ENCODE measurements at places on chromosomes 2 and 18.
A peak's percentile ranks its signal among the peaks of the same experiment; 100 is the strongest.

DNA sequence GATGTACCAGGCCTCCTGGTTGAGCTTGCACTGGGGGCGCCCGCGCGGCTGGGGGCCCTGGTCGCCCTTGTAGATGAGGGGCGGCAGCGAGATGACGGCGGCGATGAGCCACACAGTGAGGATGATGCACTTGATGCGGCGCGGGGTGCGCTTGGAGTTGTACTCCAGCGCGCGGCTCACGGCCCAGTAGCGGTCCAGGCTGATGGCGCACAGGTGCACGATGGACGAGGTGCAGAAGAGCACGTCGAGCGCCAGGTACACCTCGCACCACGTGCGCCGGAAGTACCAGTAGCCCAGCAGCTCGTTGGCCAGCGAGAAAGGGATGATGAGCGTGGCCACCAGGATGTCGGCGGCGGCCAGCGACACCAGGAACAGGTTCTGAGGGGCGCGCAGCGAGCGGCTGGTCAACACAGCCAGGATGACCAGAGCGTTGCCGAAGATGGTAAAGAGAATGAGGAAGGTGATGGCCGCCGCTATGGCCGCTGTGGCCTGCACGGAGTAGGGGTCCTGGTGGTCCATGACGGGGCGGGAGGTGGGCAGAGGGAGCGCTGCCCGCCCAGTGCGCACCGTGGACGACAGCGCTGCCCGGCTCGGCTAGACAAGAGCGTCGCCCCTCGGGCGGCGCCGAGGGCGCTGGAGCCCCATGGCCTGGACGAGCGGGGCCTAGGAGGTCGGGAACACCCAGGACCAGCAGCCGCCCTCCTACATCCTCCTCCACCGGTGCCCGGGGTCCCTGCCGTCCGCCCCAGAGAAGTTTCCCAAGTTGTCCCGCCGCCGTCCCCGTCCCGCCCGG is 544 bp downstream of the ADRA2B start:
- no peak for DNase-seq

- DNase-seq, result no peak
These were observed 17.9 kb upstream of the ARHGEF4 start for GRCh38 chr2:130818809-130819208.

DNA sequence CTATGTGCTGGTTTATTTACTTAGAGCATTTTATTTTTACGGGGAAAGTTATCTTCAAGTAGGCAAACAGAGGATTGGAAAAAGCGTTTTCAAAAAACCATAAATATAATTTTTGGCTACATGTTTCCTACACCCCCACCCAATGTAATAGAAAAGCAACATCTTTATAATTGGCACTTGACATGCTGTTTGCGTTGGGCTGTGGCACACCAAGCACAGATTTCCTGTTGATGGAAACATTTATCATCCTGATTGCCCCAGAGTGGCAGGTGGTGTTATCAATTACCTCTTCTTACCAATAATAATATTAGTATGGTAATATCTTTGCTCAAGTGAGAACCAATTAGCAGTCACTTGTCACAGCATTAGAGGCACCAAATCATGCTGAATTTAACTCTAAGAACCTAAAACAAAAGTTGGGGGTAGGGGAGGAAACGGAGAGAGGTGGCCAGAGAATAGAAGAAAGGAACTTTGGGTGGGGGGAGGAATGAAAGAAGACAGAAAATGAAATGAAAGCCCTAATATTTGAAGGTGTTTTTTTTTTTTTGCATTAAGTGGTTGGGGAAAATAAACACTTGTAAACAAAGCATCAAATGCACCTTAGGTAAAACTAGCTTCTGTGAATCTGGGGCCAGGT is 3.8 kb upstream of the SALL3 start:
- no peak for DNase-seq

DNA sequence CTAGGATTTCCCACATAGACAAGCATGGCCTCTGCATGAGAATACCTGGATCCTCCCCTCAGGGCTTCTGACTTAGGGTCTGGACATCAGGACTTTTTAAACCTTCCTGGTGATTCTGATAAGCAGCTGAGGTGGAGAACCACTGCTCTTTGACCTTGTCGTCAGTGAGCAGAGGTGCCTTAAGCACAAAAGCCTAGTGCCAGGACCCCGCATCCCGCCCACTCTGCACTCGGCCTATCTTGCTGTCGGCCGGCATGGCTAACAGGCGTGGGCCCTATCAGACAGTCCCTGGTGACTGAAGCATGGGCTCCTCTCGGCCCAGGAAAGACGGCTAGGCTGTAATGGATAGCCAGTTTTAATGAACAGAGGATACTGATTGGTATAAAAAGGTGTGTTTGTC is 6.2 kb downstream of the ANKRD23 start:
- DNase-seq, result no peak

GRCh38 chr18:37487400-37487867 is 78.2 kb downstream of the CELF4 start:
- DNase-seq, result no peak

DNA sequence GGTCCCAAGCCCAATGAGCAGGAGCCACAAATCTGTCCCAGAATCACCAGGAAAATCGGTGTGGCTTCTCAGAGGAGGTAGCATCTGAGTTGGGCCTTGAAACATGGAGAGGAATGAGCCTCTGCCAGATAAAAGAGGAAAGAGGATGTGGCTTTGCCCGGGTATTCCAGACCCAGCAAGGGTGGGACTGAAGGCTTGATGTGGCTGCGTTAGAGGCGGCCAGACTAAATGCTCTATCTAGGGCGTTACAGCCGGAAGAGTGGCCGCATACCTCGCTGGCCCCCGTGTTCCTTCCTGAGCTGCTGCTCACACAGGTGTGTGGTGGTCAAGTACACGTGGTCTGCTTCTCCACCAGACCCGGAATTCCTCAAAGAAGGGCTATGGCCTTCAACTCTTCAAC is 33.9 kb upstream of the POMC start:
- no peak for DNase-seq

DNA sequence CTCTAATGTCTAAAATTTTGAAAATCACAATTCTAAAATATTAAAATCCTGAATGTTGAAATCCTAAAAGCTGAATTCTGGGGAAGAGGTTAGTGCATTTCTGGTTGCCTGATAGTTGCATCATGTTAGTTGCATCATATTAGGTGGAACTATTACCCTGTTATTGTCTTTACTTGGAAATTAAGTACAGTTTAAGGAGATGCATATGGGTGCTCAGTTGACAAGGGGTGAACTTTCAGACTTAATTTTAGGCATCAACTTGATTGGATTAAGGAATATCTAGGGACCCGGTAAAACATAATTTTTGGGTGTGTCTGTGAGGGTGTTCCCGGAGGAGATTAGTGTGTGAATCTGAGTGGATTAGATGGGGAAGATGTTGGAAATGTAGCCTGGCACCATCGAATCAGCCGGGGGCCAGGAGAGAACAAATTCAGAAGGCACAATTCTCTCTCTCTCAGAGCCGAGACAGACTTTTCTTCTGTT is 409.8 kb downstream of the PLCL1 start:
- DNase-seq, result no peak

DNA sequence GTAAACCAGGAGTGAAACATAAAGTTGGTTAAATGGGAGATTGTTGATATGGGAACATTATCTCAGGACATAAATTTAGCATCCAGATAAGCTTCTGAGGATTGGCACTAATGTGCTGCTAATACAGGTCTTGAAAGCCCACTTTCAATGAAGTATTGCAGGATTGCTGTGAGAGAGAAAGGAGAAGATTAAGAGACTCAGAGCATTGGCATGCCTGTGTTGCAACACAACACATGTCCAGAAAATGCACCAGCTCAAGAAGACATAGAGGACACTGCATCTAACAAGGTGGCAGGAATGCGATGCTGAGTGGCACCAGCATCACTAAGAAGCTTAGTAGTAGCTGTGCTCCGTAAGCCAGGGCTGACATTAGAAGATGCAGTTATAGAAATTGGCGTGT is 728.9 kb downstream of the SUCLG1 start:
- peak; percentile 19 for DNase-seq

DNA sequence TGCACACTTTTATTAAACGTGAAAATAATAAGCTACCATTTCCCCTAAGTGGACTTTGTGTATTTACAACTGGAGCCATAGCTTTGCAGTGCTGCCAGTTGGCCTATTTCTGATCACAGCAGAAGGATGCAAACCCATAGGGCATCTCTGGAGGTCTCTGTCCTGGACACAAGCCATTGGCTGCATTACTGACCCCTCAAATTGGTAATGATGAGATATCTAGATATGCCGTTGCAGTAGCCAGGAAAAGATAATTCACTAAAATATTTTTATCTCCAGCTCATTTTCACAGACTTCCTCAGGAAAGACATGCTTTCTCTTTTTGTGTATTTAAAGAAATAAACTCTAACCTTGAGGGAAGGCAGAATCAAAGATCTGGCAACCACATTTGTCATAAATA is 182.5 kb downstream of the TDRD15 start:
- no peak for DNase-seq

DNA sequence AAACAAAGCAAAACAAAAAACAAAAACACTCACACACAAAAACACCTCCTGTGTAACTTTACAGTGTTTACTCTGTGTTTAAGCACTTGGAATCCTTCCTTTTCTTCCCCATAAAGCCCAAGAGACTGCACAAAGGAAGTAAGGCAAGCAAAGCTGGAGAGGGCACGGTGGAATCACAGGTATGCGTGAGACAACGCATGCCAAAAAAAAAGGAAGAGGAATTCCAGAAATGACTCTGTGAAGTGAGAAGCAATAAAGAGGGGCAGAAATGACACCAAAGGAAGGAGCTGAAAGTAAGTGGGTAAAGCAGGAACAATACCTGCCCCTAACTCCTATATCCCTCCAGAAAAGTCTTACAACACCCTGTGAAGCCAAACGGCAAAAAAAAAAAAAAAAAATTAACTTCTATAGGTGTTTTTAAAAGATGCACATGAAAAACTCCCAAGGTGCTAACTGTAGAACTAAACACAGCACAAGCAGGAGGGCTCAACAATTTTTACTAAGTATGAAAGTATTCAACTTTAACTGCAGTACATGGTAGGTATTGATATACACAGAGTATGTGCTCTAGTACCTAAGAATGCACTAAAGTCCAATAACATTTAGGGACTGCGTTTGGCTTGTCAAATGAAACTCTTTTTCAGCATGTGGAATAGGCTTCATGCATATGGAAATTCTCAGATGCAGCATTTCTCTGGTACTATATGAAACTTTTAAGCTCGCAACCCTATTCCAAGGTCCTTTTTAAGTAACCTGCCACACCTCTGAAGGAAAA is 9.1 kb downstream of the RND3 start:
- peak; percentile 68 for DNase-seq

DNA sequence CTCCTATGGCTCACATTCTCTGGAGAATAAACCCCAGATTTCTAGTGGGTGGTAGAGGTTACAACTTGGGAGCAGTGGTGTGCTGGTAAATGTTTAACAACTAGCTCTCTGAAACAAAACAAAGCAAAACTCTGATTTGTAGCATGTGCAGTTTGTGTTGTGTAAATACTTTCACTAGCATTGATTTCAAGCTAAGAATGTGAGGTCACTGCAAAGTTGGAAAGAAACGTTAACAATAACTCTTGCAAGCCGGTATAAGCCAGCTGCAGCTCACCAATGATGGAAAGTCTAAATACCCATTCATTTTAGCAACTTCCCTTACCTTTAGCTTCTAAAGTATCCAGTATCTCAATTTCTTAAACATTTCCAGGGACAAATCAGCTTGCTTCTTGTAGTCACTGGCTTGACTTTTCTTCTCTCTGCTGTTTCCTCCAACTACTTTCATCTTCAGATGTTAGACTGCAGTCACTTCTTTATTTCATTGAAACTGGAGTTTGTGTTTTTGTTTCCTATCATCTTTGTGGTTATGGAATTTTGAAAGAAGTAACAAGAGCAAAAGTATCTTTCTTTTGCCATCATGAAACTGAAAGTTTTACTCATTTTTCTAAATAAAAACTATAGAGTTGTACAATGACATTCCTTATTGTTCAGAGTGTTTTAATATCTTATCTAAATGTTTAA is 140.2 kb downstream of the PLCL1 start:
- DNase-seq, result no peak

DNA sequence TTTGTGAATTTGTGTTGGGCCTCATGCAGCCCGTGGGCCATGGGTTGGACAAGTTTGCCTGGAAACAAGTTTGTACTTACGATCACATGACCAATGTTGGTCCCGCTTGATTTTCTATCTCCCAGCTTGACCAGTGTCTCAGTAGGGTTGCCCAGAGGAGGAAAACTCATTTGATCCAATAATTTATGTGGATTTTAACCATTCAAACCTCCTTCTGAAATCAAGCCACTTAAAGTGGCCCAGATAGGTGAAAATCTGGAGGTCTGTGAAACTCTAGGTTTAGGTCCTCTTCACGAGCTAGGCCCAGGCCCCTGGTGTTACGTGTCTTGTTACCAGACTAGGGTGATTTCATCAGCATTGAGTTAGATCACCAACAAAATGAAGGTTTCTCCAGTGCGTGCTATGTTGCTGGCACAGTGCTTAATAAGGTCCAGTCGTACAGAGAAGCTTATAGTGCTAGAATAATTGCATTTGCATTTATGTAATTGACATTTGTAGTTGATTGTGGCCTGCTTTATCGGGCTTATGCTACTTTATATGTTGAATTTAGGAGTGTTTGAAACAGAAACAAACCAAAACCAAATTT is 4.4 kb downstream of the ACTR2 start:
- peak; percentile 51 for DNase-seq

GRCh38 chr2:214674278-214674677 is 135.2 kb downstream of the BARD1 start:
- DNase-seq, result no peak

GRCh38 chr2:133571249-133571648 is 3.0 kb upstream of the NCKAP5 start:
- no peak for DNase-seq

DNA sequence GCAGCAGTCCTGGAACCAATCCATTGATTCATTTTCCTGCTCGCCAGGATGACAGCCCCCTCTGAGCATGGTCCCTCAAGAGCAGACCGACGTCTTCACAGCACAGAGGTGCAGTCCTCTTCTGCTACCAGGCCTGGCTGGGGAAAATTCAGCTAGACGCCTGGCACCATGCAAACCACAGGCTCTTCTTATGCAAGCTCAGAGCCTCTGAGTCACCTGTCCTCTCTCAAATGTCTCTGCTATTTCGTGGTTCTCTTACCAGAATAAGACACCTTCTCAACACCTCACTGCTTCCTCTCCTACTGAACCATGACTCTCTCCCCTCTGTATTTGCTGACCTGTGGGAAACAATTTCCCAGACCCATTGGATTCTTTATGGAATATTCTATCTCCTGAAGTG is 79.8 kb upstream of the CYRIA start:
- DNase-seq, result no peak
